ENCODE measurements at places on chromosomes 1 and 21.

DNA sequence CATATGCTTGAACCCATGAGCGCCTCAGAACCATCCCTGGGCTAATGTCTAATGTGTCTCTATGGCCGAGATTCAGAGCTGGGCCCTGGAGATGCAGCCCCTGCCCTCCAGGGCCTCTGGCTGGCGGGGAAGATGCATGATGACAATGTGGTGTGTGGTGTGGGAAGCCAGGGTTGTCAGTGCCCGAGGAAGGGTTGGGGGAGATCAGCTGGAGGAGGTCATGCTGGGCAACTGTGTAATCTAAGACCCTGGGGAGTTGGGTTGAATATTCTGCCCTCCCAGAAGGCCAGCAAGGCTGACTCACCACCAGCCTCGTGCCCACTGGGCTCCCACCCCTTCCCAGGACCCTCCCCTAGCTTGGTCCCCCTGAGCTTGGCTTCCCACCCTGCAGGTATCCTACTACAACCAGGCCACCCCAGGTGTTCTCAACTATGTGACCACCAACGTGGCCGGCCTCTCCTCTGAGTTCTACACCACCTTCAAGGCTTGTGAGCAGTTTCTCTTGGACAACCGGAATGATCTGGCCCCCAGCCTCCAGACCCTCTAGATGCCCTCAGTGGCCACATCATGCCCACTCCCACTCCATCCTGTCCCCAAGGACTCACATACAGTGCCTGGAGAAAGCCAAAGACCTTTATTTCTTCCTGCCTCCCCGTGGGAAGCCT is 14.6 kb downstream of the FAM151A start:
- no peak for DNase-seq

- DNase-seq: no peak
Observed at GRCh38 chr1:239250353-239251035, 135.9 kb upstream of the CHRM3 start.

- no peak for DNase-seq
Observed at GRCh38 chr1:119859647-119860046, 36.7 kb downstream of the ADAM30 start.

- DNase-seq: no peak
Observed at GRCh38 chr21:18840239-18840638, 436.7 kb upstream of the TMPRSS15 start.

DNA sequence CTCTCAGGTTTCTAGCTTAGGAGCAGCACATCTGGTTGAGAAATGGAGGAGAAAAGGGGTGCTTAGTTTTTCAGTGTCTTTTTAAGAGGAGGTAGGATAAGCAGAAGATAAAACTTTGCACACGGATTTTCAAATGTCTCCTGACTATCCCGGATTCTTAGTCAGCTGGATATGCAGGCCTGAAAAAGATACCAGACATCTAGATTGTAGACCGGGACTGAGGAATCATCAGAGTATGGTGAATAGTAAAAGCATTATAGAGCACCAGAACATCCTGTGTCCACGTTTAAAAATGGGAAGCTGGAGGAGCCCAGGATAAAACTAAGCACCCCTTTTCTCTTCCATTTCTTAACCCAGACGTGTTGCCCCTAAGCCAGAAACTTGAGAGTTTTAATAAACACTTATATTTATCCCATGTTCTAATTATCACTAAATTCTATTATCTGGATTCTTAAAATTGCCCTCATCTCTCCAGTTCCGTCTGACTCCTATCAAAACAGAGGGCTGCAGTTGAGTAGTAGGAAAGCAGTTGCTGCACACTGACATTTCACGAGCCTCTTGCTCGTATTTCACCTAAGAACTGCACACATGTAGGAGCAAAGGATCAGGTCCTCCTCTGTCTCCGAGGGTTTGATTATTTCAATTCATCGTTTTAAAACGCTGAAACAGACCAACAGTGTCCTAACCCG is 609 bp downstream of the PIGK start:
- DNase-seq: no peak

DNA sequence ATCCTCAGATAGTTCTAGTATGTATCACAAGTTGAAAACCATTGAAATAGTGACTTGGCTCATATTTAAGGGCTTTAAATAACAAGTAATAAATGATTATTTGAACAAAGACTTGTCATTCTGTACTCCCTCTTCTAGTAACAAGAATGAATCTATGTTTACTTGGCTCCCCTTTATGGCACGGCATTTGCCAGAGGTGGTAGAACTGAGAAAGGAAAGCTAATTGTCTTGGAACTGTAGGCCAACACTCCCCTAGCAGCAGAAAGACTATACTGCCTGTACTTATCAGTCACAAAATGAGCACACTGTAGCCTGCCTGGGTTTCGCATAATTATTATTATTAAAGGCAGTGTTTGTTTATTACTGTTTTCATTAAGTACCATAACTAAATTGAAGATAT is 29.6 kb upstream of the SMYD2 start:
- DNase-seq: no peak

GRCh38 chr1:119266386-119266785 is 102.2 kb upstream of the HAO2 start:
- DNase-seq: no peak

DNA sequence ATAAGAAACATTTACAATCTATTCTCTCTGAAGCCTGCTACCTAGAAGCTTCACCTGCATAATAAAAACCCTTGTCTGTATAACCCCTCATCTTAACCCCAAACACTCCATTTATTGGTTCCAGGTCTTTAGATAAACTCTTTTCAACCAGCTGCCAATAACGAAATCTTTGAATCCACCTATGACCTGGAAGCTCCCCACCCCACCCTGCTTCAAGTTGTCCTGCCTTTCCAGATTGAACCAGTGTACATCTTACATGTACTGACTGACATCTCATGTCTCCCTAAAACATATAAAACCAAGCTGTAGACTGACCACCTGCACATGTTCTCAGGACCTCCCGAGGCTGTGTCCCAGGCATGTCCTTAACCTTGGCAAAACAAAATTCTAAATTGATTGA is 50.7 kb upstream of the VWA5B1 start:
- DNase-seq: no peak

DNA sequence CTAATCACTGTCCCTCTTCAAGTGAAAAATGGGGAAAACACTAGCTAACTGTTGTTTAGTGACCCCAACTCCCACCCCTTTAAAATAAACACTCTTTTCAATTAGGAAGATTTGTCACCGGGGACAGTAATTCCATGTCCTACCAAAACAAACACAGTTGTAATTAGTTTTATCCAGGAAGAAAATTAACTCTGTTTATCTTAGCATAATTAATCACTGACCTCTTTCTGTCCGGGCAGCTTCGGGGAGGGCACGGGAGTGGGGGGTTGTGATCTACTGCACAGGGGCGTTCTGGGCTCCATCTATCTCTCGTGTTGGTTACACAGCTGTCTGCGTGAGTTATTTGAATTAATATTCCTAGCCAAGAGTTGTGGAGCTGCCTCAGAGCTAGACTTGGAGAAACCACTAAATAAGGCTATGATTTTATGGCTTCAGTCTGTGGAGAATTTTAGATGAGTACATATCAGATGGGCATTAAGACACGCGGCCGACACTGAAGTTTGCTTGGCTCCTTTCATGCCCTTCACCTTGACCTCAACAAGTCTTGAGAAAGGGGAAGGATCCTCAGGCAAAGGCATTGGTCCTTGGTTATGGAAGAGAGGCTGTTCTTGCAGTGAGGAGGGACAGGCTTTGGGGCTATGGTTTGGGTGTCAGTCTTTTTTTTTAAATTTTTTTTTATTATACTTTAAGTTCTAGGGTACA is 102.0 kb upstream of the TRABD2B start:
- DNase-seq: no peak

GRCh38 chr1:205535096-205535495 is 30.6 kb downstream of the CDK18 start:
- no peak for DNase-seq

DNA sequence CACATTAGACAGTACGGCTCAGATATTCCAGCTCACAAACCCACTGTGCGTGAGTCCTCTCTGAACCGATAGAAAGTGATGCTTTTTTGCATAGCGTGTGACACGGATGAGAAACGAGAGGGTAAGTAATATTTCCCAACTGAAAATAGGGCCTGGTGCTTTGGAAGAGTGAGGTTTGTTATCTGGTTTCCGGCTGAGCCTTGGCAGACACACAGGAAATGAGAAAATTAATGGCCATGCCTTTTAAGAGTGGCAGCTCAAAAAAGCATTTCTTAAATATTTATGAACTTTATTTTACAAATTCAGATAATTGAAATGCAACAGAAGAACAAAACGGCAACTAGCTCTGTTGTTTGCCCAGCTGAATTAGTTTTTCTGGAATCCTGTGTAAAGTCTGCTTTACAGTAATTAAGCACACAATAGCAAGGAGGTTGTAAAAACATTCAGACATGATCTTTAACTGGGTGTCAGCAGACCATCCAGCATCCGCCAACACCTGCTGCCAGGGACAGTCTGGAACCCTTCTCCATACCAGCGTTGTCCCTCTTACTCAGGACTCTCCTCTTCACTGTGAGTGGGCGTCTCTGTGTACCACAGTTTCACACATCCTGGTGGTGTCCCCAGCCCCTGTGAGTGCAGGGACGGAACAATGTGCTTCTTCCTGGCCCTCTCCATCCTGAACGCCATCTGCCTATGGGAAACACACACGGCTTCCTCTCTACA is 155.4 kb downstream of the PGBD5 start:
- DNase-seq: no peak

DNA sequence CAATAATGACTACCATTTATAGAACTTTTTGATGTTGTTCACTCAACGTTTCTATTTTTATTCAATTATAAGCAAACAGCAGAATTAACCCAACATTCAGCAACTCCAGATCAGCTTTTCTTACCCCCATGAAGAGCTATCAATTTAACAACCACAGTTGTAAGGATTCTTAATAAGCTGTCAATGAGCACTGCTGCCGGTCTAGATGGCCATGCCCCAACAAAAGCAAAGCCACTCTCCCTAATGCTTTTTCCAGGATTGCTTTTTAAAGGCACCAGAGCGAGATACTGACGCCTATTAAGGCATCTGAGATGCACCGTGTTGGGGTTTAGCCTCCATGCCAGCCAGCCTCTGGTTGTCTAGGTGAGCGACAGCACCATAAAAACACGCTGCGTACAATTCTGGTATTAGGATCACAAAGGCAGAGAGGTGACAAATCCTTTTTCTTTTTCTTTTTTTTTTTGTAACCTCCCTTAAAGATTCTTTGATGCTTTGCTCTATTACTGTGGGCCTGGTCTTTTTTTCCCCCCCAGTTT is 39.5 kb downstream of the PTPRC start:
- no peak for DNase-seq

DNA sequence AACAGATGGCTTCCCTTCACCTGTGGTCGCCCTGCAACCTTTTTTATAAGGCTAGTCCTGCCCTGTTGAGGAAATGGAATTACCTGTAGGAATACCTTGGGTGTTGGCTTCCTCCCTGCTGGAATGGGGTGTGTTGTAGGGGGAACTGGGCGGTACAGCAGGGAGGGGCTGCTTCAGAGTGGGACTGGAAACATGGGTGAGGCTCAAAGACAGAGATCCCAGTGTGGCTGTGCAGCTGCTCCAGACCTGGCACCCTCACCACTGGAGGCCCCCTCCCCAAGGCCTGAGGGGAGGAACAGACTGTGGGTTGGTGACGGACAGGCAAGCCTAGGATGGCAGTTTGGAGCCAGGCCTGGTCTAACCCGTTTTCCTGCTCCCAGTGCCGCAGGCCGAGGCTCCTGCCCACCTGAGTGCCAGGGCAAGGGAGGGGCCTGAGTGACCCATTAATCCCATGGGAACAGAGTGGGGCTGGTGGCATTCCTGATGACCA is 4.5 kb downstream of the EFNA3 start:
- DNase-seq: no peak

DNA sequence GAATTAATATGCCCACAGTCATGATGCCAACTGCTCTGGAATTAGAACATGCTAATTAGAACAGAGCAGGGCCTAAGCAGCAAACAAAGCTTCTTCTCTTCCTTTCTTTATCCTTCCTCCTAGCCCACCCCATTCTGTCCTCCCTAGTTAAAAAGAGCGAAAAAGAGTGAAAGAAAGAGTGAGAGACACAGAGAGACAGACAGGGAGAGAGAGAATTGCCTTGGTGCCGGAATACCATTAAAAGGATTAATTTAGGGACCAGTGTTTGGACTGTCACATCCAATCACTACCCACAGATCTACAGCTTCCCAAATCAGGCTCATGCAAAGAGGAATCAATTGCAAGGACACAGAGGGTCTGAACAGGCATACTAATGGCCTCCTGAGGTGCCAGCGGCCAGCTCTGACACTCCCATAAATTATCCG is 7.0 kb downstream of the ERI3 start:
- DNase-seq: no peak

DNA sequence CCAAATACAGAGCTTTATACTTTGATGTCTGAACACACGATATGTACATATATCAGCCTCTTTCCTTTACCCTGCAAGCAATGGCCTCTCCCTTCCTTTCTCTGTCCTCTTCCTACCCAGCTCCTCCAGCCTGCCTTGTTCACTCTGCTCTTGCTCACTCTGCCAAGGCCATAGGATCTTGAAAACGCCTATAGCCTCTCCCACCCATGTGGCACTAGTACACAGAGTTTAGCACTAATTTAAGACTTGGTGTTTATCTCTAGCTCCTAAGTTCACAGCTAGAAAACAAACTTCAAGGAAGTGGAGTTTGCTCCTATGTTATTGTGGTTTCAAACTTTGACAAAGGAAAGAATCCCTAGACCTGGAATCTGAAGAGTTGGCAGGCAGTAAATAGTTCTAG is 225.0 kb upstream of the RUNX1 start:
- no peak for DNase-seq

- no peak for DNase-seq
Observed at GRCh38 chr1:70947835-70948234, 99.8 kb downstream of the PTGER3 start.

GRCh38 chr1:151193856-151194255 is 3.9 kb upstream of the VPS72 start:
- DNase-seq: no peak

DNA sequence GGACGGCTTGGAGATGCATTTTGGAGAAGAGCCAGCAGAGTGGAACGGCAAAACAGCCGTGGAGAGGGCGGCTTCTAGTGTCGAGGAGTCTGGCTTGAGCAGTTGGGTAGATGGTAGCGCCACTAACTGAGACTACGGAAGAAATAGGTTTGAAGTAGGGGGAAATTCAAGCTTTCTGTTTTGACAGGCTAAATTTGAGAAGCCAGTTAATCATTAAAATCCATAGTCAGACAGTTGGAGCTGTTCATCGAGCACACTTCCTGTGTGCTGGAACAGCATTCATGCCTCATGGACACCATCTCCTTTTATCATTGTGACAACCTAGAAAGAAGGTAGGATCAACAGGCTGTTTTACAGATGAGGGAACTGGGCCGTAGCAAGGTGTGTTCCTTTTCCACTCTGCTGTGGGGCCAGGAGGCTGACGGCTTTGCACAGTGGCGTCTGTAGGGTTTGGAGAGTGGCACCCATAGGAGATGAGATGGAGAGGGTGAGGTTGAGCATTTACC is 3.4 kb upstream of the PKLR start:
- DNase-seq: no peak

DNA sequence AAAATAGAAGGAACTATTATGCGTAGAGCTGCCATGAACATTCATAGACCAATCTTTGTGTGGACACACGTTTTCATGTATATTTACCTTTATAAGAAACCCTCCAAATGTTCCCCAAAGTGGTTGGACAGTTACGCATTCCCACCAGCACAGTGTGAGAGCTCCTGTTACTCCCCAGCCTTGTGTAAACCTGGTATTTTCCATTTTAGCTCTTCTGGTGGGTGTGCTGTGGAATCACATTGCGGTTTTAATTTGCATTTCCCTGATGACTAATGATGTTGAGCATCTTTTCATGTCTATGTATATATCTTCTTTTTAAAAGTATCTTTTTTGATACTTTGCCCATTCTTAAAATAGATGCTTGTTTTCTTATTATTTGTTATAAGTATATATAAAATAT is 3.2 kb upstream of the UBASH3A start:
- DNase-seq: no peak

GRCh38 chr1:12127206-12127810 is 39.5 kb upstream of the TNFRSF1B start:
- DNase-seq: no peak
